ENCODE measurements at places on chromosomes 7 and 10.

- no peak for DNase-seq
These were observed 23.5 kb downstream of the NACAD start for GRCh38 chr7:45065031-45065995.

GRCh38 chr10:114908896-114909295 is 29.1 kb upstream of the TRUB1 start:
- no peak for DNase-seq

GRCh38 chr10:36441557-36441956 is 683.8 kb upstream of the ANKRD30A start:
- no peak for DNase-seq

DNA sequence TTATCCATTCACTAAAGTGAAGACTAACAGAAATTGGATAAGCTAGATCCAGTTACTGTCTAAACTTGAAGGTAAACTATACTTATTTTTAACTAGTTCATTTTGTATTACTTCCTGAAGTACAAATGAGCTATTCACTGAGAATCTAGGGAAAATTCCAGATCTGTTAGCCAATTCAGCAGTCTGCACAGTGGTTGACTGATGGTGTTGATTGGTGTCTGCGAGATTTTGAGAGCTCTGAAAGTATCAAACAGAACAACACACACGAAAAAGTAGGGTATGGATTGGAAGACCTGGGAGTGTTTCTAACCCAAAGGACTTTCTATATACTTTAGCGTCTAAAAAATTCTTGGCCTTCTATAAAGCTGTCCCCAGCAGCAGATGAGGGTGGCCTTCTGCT is 33.6 kb upstream of the AGR2 start:
- DNase-seq: no peak

DNA sequence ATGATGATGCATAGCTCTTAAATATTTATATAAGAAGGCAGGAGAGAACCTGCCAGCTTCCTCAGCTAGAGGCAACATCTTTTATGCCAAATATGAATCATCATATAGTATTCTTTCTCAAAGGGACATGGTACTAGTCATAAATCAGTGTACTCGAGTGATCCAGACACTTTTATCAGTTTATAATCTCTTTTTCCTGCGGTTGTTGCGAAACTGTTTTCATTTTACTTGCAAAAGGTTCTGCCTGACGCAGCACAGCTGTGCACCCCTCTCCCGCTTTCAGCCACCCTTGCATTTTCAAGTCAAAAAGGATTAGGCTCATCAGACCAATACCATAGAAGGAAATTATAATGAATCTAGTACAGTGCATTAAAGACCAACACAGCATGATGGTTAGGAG is 332.3 kb upstream of the PRKCQ start:
- no peak for DNase-seq

DNA sequence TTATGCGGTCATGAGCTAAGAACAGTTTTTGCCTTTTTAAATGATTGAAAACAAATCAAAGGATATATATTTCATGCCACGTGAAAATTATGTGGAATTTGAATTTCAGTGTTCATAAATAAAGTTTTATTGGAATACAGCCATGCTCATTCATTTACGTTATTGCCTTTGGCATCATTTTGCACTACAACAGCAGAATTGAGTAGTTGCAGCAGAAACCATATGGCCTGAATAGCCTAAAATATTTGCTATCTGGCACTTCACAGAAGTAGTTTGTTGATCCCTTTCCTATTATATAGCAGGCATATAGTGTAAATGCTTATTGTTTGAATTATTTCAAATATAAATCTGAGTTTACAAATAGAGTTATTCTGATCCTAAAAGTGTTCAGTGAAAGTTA is 59.7 kb downstream of the AUTS2 start:
- DNase-seq: no peak

- DNase-seq: no peak
These were observed 709.0 kb upstream of the IGFBP3 start for GRCh38 chr7:46630031-46630430.

- DNase-seq: no peak
These were observed 522.5 kb downstream of the TYW1 start for GRCh38 chr7:67519171-67519570.
